Urothelium cell line (cell line): ENCODE measurements at places on chromosomes 11 and 22.
A peak's percentile ranks its signal among the peaks of the same experiment; 100 is the strongest.

DNA sequence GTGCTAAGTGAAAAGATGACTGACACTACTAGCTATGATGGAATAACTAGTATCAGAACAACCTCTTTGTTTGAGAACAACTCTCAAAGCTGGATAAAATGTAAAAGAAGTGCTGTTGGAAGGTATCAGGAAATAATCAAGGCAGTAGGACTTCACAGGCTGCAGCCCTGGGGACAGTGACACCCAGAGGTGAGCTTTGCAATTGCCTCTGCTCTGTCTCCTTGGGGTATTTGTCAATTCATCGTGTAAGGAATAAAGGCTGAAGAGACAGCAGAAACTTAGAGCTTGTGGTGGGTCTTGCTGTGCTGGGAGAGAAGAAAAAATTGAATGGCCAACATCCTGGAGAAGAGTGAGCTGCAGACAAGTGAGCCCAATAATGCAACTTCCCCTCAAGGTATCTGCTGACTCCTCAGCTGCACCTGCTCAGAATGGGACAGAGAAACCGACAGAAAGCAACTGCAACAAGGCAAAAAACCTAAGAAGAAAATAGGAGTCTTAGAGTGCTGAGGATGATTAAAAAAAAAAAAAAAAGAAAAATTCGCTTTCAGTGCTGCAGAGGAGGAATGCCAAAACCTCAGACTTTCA, 141.1 kb downstream of the RCN1 start:
- DNase-seq = peak; percentile 51

GRCh38 chr11:128549256-128549944, 38.0 kb downstream of the ETS1 start:
- DNase-seq = no peak

DNA sequence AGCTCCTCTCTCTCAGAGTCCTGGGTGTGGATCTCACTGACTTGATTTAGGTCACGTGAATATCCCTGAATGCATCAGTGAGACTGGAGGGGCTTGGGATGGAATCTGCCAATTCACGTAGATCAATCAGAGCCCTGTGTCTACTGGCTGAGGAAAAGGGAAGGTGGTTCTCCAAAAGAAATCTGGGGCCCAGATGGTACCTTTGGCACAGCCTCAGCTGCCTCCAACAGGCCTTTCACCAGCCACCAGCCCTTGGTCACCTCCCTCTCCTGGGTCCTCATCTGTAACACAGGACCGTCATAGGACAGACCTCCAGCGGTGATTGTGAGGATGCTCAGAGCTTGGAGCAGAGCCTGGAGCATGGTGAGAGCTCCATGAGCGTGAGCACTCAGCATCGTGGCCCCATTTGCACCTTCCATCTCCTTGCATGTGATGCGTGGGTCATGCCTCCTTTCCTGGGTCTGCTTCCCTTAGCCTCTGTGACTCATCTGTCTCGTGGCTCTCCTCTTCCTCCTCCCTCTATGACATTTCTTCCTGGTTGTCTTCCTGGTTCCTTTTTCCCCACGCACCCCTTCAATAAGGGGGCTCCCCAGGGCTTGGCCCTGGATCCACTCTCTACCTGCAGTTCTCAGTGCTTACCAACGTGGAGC, 7.5 kb upstream of the MIEF1 start:
- no peak for DNase-seq

DNA sequence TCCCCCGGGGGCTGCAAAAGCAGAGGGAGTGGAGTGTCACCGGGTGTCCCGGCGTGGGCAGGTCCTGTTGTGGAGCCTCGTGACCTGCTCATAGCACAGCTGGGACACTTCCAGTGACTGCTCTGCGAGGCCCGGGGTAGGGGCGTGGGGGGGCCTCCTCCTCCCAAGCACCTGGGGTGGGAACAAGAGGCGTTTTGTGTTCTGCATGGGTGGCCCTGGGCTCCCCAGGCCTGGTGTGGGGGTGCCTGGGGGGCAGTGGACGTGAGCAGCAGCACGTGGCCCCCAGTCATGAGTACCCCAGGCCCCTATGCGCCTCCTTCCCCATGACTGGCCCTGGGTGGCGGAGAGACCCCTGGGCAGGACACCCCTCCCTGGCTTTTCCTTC, 104.7 kb downstream of the KCNQ1 start:
- no peak for DNase-seq

DNA sequence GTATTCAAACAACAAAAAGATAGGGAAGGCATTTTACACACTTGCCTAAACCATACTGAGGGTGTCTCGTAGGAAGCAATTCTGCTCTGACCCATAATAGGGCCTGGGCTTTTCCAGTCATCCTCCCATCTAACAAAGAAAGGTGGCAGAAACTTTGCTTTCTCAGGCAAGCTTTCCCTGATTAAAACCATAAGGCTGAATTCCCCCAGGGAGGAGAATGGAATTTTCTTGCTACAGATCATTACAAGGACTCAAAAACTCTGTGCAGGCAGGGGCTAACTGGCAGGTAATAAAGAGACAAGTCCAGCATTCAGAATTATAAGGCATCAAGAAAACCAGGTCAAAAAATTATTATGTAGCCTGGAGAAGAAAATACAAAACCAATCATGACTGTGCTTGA, 90.4 kb downstream of the RBFOX2 start:
- no peak for DNase-seq

DNA sequence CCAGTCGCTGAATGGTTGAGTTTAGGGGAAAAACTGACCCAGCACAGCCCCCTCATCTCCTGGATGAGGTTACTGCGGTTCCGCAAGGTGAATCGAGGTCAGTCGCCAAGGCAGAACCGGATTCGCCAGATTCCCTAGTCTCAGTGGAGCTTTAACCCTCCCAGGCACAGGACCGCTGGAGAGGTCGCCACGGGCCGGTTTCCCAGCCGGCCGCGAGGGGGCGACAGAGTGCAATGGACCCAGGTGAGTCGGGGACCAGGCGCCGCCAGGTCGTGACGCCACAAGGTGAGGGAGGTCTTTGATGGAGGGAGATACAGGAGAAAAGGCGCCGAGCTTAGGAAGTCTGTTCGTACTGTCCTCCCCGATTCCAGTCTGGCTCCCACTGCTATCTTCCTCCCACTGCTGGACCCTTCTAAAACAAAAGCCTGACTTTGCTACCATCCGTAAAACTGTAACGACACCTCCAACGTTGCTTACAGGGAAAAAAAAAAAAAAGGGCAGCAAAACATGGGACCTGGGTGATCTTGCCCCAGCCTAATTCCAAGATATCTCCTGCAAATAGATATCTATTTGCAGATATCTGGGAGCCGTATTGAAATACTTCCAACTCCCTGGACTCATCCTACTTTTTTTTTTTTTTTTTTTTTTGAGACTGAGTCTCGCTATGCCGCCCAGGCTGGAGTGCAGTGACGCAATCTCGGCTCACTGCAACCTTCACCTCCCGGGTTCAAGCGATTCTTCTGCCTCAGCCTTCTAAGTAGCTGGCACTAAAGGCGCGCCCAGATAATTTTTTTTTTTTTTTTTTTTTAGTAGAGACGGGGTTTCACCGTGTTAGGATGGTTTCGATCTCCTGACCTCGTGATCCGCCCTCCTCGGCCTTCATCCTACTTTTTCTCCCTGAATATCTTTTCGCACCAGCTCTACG, 1.4 kb upstream of the GGA1 start:
- DNase-seq = peak; percentile 94

DNA sequence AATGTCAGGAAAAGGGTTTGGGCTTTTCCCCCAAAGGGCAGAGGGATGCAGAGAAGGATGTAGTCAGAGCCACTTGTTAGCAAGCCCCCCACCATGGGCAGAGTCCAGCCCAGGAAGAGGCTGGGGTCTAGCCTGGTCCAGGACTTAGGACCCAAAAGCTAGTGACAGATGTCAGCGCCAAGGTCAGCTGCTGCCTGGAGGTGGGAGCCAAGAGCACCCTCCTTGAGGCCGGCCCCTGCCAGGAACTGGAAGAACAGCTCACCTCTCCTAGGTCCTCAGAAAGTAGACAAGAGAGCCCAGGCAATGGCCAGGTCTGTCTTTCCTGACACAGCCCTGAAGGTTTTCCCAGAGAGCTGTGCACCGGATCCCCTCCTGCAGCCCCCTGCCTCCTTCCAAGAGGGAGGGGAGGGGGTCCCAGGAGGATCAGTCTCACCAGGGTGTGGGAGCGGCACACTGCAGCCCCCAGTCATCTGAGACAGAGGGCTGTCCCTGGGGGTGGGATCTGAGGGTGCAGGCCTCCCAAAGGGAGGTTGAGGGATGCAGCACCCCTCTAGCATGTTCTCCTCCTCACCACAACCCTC, 14.6 kb upstream of the ARHGEF17 start:
- DNase-seq = no peak

- no peak for DNase-seq
Measured at GRCh38 chr22:36911887-36912661, 1.4 kb upstream of the CSF2RB start.

GRCh38 chr11:67062526-67063373, 6.1 kb downstream of the RHOD start:
- DNase-seq = peak; percentile 77

- DNase-seq = no peak
Measured at GRCh38 chr11:101553891-101554292, 29.9 kb downstream of the TRPC6 start.

GRCh38 chr22:50674130-50674500, 1.5 kb downstream of the SHANK3 start:
- peak; percentile 45 for DNase-seq

DNA sequence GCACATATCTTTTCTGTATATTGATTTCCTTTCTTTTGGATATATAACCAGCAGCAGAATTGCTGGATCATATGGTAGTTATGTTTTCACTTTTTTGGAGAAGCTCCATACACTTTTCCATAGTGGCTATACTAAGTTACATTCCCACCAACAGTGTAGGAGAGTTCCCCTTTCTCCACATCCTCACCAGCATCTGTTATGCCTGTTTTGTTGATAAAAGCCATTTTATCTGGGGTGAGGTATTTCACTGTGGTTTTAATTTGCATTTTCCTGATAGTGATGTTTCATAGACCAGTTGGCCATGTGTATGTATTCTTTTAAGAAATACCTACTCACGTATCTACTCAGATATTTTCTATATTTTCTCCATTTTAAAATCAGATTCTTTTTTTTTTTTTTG, 419.3 kb upstream of the FAT3 start:
- DNase-seq = no peak

DNA sequence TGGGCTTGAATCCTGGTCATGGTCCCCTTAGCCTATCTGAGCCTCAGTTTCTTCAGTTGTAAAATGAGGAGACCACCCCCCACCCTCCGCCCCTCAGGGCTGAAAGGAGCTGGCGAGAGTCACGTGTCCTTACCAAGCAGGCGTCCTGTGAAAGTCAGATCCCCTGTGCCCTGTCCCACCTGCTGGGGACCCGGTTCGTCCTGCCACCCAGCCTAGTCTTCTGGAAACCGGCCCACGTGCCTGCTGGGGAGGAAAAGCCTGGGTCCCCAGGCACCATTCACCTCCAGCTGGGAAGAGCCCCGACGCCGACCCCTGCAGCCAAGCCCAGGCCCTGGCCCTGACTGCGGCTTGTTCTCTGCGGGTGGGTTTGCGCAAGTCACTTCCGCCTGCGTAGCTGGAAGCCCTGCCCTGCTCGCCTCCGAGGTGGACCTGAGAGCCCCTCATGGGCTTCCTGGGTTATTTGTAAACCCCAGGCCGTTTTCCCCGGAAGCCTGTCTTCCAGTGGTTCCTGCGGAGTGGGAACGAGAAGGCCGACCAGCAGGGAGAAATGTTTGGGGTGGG, 679 bp upstream of the SSH3 start:
- no peak for DNase-seq

GRCh38 chr11:121870206-121871045, 245.6 kb downstream of the BLID start:
- no peak for DNase-seq

DNA sequence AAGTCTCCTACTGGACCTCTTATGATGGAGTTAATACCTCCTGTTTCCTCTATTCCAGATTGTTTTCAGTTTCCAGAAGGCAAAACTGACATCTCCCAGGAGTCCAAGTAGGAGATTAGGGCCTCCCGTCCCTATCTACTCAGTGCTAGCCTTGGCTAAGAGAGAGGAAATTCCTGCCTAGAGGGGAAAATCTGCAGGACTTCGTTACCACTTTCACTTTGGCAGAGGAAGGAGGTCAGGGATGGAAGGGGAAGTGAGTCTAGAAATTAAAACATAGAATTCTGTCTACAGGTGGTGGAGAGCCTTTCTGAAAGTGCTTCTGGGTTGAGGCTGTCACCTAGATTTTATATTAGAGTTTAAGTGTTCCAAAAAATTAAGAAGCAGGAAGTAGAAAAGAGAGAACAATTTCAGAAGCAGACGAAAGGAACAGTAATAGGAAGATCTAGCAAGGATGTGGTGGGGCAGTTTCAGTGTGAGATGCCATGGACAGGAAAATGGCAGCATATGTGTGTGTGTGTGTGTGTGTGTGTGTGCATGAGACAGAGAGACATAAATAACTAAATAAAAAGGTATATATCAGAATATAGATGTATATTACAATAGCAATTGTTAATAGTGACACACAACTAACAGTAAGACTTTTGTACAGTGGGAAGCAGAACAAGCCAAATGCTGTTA, 2.4 kb upstream of the TRIM68 start:
- DNase-seq = no peak

DNA sequence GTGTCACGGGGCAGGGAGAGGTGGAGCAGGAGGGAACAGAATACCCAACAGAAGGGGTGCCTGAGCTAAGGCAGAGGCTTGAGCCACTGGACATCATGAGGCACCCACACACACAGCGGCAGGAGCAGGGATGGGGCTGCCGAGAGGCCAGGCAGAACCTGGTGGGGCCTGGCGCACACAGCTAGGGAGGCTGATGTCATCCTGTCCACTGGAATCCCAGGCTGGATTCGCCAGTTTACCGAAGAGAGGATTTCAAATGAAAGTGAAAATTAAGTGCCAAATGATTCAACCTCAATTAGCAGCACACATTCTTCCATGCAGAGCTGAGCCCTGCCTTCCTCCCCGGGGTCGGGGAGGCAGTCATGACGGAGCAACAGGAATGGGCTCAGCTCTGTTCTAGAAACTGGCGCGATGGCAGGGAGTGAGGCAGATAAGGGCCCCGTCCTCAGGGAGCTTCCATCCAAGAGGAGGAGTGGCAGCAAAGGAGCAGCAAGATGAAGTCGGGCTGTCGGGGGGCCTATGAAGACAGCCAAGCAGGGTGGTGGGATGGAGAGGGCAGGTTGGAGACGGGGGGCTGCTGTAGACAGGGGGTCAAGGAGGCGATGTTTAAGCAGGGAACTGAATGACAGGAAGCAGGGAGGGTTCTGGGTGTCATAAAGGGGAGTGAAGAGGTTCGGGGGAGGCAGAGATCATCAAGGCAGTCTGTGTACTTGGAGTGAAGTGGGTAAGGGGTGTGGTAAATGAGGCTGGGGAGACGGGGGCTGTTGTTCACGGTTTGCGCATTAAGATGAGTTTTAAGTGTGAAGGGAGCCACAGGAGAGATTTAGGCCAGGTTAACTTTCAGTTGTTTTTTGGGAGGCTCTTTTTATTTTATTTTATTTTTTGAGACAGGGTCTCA, 6.4 kb downstream of the RAC2 start:
- no peak for DNase-seq

- no peak for DNase-seq
Measured at GRCh38 chr11:118636569-118637290, 29.3 kb downstream of the PHLDB1 start.

DNA sequence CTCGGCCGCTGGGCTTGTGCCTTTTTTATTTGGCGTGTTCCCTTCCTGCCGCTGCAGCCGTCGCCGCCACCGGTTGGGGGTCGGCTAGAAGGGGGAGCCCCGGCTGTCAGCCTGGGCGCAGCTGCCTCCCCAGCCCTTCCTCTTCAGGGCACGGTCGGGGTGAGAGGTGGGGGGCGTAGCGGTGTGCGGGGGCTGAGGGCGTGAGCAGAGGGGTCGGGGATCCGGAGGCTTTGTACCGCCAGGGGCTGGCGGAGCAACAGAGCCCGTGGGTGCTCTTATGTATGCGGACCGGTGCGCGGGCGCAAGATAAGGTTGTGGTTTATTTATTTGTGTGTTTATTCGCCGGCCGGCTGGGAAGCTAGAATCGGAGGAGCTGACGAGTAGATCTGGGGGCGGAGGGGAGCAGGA, 477 bp downstream of the ZBTB16 start:
- peak; percentile 31 for DNase-seq
